ENCODE measurements at places on chromosomes 4 and X.

- no peak for DNase-seq
Observed at GRCh38 chr4:77920371-77920770, 57.7 kb downstream of the MRPL1 start.

DNA sequence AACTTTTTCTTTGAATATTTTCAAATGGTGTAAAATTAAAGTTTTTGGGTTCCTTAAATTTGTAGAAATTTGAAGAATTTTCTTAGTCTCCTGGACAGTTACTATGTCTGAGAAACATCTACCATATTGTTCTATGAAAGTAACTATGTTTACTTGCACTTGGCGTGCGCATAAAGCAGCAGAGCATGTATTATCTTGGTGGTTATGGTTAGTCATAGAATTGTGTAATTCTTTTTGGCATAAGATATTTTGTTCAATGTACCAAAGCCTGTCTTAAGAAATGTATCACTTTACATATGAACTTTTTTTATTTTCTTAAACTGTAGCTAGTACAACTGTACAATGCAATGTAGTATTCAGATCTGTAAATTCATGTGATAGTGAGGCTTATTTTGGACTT lies 49.2 kb downstream of the CDS1 start:
- DNase-seq: no peak

GRCh38 chr4:74394476-74395136 lies 29.7 kb downstream of the EREG start:
- no peak for DNase-seq

GRCh38 chr4:54746218-54746617 lies 88.5 kb downstream of the KIT start:
- DNase-seq: no peak

- DNase-seq: no peak
Observed at GRCh38 chr4:25095837-25096236, 64.4 kb downstream of the SEPSECS start.

DNA sequence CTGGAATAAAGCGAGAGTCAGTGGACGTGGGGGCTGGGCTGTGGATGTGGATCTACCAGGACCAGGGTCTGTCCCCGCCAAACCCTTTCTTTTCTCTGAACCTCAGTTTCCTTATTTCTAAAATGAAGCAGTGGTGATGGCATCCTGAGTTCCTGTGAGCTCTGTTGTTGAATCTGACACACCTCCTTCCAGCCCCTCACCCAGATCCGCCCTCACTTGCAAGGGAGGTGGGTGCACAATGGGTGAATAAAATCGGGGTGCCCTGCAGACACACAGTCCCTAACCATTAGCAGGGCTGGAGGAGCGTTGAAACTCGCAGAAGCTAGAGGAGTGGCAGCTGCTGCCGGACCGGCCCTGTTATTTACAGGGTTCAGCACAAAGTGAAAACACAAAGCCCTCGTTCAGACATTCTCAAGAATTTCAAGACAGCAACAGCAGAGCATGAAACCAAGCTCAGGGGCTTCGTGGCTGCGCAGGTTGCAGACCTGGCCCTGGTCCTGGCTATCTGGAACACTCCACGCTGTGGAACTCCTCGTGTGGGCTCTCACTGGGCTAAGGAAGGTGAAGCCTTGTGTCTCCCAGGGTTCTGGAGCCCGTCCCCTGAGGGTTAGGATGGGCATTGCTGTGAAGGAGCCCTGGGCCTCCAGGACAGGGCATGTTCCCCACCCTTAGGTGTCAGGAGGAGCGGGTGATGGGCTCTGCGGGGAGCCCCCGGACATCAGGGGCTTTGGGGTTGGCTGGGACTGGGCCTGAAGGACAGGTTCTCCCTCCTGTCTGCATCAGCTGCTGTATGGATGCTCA lies 42.9 kb downstream of the PSAPL1 start:
- DNase-seq: no peak
